ENCODE measurements at places on chromosomes 5 and 9.

DNA sequence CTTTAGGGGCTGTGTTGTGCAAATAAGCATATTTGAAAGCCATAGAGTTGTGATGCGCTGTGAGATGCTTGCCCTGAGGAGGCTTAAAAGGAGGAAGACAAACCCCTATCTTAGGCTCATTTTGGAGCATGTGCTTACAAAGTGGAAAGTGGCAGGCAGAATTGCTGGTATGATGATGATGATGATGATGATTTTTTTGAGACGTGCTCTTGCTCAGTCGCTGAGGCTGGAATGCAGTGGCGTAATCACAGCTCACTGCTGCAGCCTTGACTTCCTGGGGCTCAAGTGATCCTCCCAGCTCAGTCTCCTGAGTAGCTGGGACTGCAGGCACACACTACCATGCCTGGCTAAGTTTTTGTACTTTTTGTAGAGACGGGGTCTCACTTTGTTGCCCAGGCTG lies 1.7 kb downstream of the CNOT8 start:
- peak; percentile 78 for DNase-seq

- no peak for DNase-seq
These were observed 335.3 kb downstream of the DIRAS2 start for GRCh38 chr9:90307167-90307833.

DNA sequence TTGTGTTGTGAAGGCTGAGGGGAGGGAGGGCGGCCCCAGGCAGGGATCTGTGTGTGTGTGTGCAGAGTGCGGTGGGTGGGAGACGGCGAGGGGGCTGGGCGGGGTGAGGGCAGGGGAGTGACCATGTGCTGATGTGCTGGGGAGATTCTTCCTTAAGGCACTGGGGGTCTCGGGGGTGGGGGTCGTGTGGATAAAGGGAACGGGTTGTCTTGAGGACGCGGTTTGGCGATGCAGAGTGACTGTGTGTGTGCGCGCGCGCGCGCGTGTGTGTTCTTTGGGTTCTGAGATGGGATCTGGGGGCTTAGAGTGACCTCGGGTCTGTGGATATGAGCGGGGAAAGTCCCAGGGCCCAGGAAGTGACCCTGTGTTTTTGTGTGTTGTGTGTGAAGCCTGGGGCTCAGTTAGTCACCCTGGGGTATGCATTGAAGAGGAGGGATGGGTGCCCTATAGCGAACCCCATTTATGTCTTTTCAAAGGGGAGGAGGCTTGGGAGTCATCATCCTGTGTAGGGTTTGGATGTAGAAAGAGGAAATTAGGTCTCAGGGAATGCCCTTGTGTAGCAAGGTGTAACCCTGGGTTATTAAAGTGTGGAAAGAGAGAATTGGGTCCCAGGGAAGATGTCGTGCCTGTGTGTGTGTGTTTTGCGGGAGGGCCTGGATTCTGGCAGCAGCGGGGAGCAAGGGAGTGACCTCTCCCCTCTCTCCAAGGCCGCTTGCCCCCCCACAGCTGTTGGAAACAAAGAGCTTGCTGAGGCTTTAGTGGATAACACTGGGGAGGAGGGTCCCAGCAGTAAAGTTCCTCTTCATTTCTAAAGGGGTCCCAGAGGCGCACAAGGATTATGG lies 1.4 kb downstream of the TMEFF1 start:
- no peak for DNase-seq

DNA sequence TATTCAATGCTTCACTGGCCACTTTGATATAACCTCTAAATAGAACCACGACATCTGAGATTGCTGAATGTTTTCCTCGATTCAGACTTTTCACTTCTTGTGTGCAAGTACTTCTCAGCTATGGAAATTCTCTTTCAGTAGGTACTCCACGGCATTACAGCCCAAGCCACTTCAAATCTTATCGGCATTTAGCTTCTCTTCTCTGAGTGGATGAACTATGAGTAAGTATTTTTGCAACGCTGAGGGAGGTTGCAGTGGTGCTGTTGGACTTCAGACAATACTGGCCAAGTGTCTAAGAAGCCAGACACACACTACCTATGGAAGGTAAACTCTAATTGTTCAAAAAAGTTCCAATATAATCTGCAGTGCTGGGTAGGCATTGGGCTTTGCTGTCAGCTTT lies 60.1 kb downstream of the FBN2 start:
- no peak for DNase-seq

- DNase-seq, result peak; percentile 97
These were observed 655.2 kb upstream of the RIOK2 start for GRCh38 chr5:97838214-97838613.

DNA sequence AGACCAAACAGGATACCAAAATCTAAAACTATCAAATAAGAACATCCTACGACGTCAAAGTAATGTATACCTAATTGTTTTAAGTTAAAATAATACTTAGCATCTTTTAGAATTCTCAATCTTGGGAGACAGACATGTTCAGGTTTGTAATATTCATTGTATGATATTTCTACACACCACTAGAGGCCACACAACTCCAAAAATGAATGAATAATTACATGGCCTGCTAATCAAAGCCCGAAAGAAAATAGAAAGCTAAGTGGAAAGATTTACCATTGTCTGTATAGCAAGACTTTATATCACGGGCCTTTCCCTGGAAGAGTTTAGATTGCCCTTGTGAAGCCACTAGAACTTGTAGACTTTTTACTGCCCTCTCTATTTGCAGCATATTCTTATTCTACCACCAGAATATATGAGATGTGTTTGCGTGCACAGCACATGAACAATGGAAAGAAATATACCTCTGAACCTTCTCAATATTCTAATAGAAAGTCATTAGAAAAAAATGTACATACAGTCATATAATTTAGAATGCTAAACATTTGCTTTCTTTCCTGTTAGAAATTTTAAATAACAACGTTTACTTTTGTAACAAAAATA lies 380.1 kb upstream of the NUDT12 start:
- no peak for DNase-seq

DNA sequence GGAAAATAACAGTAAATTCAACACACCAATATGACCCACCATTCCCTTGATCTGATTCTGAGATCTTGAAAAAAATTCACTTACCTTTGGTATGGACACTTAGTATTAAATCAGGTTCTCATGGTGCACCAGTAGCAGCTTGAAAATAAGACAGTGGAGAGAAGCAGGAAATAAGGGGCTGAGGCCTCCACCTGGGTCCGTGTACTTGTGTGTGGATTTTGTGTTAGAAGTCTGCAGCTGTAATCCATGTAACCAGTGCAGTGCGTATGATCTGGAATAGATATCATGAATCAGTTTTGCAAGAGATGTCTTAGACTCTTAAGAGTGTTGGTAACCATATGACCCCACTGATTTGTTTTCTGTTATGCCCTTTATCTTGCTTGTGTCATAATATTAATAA lies 107.1 kb downstream of the FBXL7 start:
- DNase-seq, result no peak

DNA sequence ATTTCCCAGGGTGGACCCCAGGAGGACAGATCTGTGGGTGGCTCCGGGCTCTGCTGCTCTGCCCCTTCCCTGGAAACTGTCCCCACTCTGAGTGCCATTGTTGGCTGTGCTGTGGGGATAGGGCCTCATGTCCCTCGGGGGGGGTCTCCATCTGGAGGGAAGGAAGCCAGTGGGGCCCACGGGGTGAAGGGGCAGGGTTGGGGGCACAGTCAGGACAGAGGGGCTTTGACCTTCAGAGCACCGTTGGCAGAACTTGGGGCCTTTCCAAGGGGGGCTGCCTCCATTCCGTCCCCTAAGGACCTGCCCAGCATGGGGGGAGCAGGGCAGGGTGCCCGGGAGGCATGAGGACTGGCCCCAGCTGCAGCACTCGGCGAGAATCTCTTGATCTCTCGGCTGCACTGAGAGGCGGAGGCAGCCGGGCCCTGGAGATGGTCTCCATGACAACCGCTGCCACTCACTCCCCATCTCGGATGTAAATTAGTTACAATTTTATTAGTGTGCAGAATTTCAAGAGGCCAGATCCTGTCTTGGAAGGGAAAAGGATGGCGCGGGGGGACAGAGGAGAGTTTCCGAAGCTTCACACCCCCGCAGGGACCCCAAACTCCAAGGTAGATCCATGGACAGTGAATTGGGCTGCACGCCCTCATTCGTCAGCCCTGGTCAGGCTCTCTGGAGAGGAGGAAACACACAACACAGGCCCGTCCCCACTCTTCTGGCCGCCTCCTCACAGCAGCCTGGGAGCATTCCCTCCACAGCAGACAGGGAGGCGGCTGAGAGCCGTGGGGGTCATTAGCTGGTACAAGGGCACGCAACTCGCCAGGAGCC lies 216.2 kb upstream of the IER5L start:
- DNase-seq, result no peak

DNA sequence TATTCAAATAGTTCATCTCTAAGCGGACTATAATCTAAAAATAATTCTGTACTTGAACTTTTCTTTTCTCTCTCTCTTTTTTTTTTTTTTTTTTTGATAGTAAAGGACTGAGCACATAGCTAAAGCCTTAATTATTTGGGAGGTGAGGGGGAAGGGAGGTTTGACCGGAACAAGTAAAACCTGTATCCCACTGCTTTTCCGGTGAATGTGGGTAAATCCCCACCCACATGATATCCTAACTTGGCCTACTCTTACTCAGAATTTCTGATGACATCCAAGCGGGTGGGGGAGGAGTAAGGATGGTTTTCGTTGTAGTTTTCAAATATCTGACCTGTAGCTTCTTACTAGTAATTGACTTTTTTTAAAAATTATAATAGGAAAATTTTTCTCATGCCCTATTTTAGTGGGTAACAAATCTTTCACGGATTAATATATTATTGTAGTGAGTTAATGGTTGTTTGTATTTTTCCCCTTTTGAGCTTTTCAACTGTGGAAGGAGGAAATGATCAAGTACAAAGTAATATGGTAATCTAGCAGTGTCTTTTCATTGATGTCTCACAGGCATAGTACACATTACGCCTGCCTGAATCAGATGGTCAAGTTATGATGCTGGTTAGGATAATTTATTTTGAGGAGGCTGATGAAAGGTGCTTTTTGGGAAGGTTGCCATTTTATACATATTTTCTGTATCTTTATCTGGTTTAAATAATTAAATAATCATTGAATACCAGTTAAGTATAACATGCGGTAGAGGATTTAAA lies 2.2 kb upstream of the ELL2 start:
- no peak for DNase-seq

GRCh38 chr5:16483361-16483760 lies 17.8 kb upstream of the ZNF622 start:
- DNase-seq, result no peak

DNA sequence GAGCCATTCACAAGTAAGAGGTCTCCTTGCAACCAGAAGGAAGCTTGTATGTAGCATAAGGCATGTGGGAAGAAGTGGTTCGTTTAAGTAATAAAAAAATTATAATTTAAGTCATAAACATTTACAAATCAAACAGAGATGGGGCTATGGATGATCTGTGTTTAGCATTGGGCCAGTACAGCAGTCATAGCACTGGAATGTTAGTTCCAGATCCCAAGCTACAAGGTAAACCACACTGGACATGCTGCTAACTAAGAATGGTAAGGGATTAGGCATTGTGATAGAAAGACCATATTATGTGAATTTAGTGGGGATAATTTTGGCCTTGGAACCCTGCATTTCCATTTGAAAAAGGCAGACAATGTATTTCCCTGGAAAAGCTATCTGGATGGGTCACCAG lies 170.4 kb upstream of the KCNN2 start:
- DNase-seq, result no peak

DNA sequence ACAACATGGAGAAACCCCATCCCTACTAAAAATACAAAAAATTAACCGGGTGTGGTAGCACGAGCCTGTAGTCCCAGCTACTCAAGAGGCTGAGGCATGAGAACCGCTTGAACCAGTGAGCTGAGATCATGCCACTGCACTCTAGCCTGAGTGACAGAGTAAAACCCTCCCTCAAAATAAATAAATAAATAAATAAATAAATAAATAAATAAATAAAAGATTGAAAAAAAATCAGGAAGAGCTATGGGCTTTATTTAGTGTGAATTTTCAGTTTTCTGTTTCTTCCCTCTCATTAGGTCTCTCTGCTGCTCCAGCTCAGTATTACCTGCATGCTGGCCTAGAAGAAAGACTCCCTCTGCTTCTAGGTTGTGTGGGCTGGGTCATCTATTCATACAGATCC lies 47.8 kb upstream of the TRMT10B start:
- DNase-seq, result no peak

- DNase-seq, result no peak
These were observed 59.5 kb downstream of the ANKRD33B start for GRCh38 chr5:10623305-10623910.

GRCh38 chr9:14911046-14911445 lies 818 bp upstream of the FREM1 start:
- DNase-seq, result no peak

DNA sequence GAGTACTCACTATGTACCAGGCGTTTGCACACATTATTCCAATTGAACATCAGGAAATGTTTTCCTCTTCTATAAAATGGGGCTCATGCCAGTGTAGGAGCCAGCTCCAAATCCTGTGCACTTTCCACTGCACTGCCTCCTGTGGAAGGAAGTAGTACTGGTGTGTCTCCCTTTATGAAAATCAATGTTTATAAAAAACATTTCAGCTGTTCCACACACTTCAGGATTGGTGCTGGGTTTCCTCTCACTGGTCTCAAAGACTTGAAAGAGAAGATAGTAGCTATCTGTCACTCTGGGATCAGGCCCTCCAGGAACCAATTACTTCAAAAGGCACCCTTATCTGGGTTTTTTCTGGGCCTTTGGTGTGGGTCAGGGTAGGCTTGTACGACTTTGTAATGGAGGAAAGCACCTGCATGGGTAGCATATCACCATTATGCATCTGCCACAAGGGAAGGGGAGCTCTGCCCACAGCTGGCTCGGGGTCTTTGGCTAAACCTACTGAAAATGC lies 32.5 kb downstream of the RAB14 start:
- DNase-seq, result peak; percentile 41

DNA sequence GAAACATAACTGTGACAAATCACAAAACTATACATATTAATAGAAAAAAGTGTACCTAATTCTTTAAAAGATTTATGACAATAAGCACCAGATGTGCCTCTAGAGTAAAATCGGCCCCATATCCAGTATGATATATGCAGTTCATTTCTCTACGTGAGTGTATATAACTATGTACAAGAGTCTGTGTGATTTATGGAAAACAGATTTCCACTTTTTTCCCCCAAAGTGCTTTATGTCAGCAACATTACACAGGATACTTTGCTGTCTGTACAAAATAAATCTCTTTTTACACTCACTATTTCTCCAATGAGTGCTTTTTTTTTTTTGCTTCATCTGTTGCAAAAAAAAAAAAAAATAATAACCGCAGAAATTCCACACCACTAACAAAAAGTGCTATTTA lies 298.8 kb upstream of the RFX3 start:
- no peak for DNase-seq

DNA sequence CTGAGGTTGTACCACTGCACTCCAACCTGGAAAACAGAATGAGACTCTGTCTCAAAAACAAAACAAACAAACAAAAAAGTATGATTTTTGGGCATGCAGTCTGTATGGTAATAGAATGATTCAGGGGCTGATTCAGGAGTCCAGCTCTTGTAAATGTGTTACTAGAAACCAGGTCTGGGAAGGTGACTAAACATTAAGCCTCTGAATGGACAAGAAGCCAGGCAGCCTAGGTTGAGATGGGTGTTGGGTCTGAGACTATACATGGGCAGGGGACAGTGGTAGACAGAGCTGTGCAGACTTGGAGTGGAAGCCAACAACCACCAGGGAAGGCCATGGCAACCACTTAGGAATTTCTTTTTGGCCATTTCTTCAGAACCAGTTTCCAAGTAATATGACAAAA lies 64.9 kb upstream of the TLE1 start:
- no peak for DNase-seq

All from cardiac fibroblast (primary cell).